CD4-positive, CD25-positive, alpha-beta regulatory T cell (primary cell): ENCODE measurements at places on chromosomes 7 and 10. TPM values are rescaled to one million over a fixed set of nuclear protein-coding genes. Genes with fewer than 3 reads are reported as not detected.
A peak's percentile ranks its signal among the peaks of the same experiment; 100 is the strongest.

- DNase-seq = no peak
- H3K27me3 ChIP-seq = no peaks in the 10 kb centered on the region
- no peaks in the 10 kb centered on the region for H3K4me1 ChIP-seq
- H3K36me3 ChIP-seq = no peaks in the 10 kb centered on the region
- H3K27ac ChIP-seq = no peak overlapping the region
Observed at GRCh38 chr7:136072447-136072846, 95.3 kb upstream of the MTPN start.

GRCh38 chr10:107492389-107492788 lies 327.9 kb upstream of the SORCS1 start:
- no peaks in the 10 kb centered on the region for H3K27me3 ChIP-seq
- no peak overlapping the region for H3K27ac ChIP-seq
- DNase-seq = no peak
- no peak overlapping the region for H3K4me3 ChIP-seq

DNA sequence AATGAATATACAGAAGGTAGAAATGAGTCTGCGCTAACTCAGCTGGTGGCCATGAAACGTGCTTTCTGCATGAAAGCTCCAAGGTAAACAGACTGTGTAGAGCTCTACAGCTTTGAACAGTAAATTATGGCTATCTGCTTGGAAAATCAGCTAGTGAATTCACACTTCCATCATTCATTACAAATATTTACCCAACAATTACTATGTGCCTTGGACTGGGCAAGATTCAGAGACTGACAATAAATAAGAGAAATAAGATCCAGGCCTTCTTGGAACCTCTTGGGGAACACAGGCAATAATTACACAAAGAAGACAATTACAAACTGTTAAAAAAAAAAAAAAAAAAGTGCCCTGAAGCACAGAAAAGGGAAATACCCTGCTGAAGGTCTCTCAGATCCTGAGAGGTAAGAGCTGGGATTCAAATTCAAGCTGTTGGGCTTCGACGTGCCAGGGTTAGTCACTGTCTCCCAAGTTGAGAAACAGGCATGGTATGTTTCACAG lies 15.8 kb downstream of the TSPAN12 start:
- H3K27ac ChIP-seq = no peak overlapping the region
- H3K4me3 ChIP-seq = no peak overlapping the region
- no peaks in the 10 kb centered on the region for H3K36me3 ChIP-seq
- H3K4me1 ChIP-seq = no peaks in the 10 kb centered on the region
- no peaks in the 10 kb centered on the region for H3K27me3 ChIP-seq
- DNase-seq = no peak

GRCh38 chr7:6654113-6654841 lies 17.2 kb downstream of the ZNF316 start:
- no peak overlapping the region for H3K4me3 ChIP-seq
- peaks cover 37% of the 10 kb centered on the region for H3K36me3 ChIP-seq
- no peak for DNase-seq

- H3K27me3 ChIP-seq = no peaks in the 10 kb centered on the region
- peaks cover 3% of the 10 kb centered on the region for H3K4me1 ChIP-seq
- no peak overlapping the region for H3K27ac ChIP-seq
Observed at GRCh38 chr7:7103343-7104313, 78.7 kb upstream of the C1GALT1 start.

- no peak for DNase-seq
- H3K36me3 ChIP-seq = no peaks in the 10 kb centered on the region
- no peaks in the 10 kb centered on the region for H3K27me3 ChIP-seq
- no peak overlapping the region for H3K27ac ChIP-seq
Observed at GRCh38 chr7:21326241-21326640, 101.6 kb upstream of the SP4 start.

DNA sequence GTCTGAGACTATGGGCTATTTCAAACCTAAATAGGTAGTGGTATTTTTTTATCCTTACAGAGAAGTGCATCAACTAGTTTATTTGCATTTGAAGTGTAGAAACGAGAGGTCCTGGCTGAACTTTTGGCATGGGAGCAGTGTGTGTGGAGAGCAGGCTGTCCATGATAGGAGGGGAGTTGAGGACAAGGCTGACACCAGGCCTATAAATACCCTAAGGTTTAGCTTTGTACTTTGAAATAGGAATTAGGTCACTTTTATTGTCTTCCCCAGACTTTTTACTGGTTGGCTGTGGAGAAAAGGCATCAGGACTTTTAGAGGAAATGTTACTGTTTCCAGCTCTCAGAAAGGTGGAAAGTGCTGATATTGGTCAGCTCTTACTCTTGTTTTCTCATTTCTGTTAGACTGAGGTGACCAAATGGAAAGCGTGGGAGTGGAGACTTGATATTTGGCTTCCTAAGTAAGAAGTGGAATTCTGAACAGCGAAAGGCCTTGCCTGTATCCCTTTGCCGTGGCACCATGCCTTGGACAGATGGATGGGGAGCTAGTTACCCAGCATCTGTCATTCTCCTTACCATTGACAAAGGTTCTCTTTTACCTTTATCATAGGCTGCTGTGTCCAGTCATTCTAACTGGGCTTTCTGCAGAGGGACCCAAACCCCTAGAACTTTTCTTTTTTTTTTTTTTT lies 46.0 kb downstream of the GBF1 start:
- H3K4me3 ChIP-seq = no peak overlapping the region
- H3K27ac ChIP-seq = no peak overlapping the region
- H3K4me1 ChIP-seq = no peaks in the 10 kb centered on the region

- no peak overlapping the region for H3K4me3 ChIP-seq
- H3K4me1 ChIP-seq = peaks cover 31% of the 10 kb centered on the region
- peaks cover 2% of the 10 kb centered on the region for H3K27me3 ChIP-seq
- H3K27ac ChIP-seq = no peak overlapping the region
- peak; percentile 77 for DNase-seq
- no peaks in the 10 kb centered on the region for H3K36me3 ChIP-seq
Observed at GRCh38 chr10:133329491-133330202, 7.0 kb downstream of the CALY start.

- no peaks in the 10 kb centered on the region for H3K36me3 ChIP-seq
- H3K4me3 ChIP-seq = no peak overlapping the region
- H3K27ac ChIP-seq = no peak overlapping the region
- no peak for DNase-seq
- peaks cover 5% of the 10 kb centered on the region for H3K4me1 ChIP-seq
Observed at GRCh38 chr7:29193316-29194205, 1.0 kb upstream of the CHN2 start.

DNA sequence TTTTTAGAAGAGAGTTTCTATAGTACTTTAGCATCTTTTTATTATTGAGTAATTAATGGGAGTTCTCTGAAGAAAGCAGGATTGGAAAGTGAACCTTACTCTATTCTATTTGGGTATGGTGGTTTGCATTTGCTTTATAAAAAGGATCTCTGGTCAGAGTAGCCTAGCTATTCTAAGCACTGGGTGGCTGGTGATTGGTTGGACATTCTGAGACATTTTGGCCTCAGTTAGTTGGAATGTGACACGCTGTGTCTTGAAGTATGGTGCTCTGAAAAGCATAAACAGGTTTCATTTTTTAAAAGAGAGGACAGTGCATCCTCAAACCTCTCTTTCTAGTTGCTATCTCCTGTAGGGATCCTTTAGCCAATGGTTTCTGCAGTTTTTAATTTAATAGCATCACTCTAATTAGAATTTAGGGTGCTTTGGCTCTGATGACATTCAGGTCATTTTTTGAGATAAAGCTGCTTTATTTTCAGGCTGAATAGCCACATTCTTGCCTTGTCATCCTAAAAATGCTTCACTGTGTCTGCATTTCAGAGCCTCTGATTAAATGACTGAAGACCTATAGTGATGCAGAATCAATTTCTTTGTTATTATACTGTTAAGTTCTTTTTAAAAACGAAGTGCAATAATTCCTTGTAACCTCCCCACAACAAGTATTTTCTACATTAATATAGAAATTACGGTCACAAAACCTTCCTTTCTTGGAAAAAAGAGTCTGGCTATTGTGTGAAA lies 20.6 kb downstream of the TMEM178B start:
- no peak for DNase-seq
- peaks cover 1% of the 10 kb centered on the region for H3K27me3 ChIP-seq
- H3K27ac ChIP-seq = no peak overlapping the region
- H3K4me3 ChIP-seq = no peak overlapping the region
- no peaks in the 10 kb centered on the region for H3K36me3 ChIP-seq
- no peaks in the 10 kb centered on the region for H3K4me1 ChIP-seq

- no peaks in the 10 kb centered on the region for H3K36me3 ChIP-seq
- no peak overlapping the region for H3K4me3 ChIP-seq
- no peak overlapping the region for H3K27ac ChIP-seq
- DNase-seq = no peak
- peaks cover 6% of the 10 kb centered on the region for H3K27me3 ChIP-seq
Observed at GRCh38 chr7:82445271-82445670, 1.7 kb upstream of the CACNA2D1 start.

- no peak for DNase-seq
- no peaks in the 10 kb centered on the region for H3K36me3 ChIP-seq
- no peak overlapping the region for H3K4me3 ChIP-seq
- H3K4me1 ChIP-seq = no peaks in the 10 kb centered on the region
Observed at GRCh38 chr7:50621206-50621605, 56.0 kb upstream of the DDC start.

DNA sequence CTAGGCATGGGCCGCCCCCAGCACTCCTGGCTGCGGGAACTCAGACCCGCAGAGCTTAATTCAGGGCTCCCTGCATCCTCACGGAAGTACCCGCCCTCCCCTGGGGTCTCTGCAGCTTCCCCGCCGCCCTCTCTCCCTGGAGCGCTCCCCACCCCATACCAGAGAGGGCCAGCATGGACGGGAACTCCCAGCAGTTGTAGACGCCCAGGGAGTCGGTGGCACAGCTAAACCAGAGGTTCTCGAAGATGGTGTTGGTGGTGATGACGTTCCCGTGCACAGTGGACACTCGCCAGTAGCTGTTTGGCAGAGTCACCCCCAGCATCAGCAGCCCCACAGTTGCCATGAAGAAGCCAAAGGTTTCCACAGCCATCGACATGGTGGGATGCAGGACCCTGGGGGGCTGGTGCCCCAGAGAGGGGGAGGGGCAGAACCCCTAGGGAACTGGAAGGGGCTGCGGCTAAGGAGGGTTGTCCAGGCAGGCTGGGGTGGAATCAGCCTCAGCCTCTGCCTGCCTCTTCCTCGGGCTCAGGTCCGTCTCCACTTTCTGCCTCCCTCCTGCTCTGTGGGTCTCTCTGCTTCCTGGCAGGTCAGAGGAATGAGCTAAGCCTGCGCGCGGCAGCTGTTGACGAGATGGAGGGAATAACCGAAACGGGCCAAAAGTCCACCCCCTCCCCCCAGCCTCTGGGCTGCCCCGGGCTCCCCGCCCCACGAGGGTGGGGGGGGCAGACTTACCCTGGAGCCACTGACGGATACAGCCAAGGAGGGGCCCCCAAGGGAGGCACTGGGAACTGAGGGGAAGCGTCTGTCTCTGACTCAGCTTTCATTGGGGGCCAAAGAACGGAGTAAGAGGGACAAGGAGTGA lies at the start of gene CLDN15:
TSS of gene CLDN15 (minus strand) at position 597 of the 862 bp plus-strand sequence. CDS start at position 376, 221 bp downstream.
- no peaks in the 10 kb centered on the region for H3K4me1 ChIP-seq
- peaks cover 20% of the 10 kb centered on the region for H3K36me3 ChIP-seq
- no peak within 1 kb of the TSS for H3K4me3 ChIP-seq
- H3K27me3 ChIP-seq = no peaks in the 10 kb centered on the region

GRCh38 chr7:1761097-1761496 lies 91.0 kb downstream of the ELFN1 start:
- no peaks in the 10 kb centered on the region for H3K4me1 ChIP-seq
- no peak for DNase-seq
- no peaks in the 10 kb centered on the region for H3K27me3 ChIP-seq
- H3K36me3 ChIP-seq = no peaks in the 10 kb centered on the region
- no peak overlapping the region for H3K4me3 ChIP-seq
- H3K27ac ChIP-seq = no peak overlapping the region

- H3K4me3 ChIP-seq = no peak overlapping the region
- H3K27me3 ChIP-seq = no peaks in the 10 kb centered on the region
- H3K27ac ChIP-seq = no peak overlapping the region
- H3K4me1 ChIP-seq = no peaks in the 10 kb centered on the region
Observed at GRCh38 chr7:152035817-152036216, 10.3 kb downstream of the GALNT11 start.

GRCh38 chr7:127256041-127256725 lies 3.4 kb upstream of the GRM8 start:
- peaks cover 24% of the 10 kb centered on the region for H3K4me1 ChIP-seq
- DNase-seq = no peak
- H3K27ac ChIP-seq = no peak overlapping the region
- peaks cover 21% of the 10 kb centered on the region for H3K27me3 ChIP-seq
- no peaks in the 10 kb centered on the region for H3K36me3 ChIP-seq

DNA sequence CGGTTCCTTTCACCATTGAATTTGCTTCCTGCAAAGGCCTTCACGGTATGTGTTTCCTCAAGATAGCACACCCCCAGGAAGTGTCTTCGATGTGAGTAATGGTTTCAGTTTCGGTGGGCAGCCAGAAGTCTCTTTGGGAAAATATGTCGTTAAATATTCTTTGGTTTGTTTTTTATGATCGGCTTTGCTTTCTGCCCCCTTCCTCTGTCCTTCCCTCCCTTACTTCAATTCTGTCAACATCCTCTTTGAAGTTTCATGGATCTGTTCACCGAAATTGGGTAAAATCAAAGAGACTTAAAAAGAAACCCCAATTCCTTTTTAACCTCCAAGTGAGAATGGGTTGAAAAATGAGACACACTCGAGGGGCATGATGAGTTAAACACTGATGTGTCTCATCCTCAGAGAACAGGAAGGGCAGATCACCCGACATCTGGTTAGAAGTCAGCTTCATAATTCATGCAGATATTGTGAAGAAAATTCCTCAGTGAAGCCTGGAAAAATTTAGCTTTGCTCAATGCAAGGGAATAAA lies 170.8 kb upstream of the HABP2 start:
- H3K27ac ChIP-seq = peak overlapping the region; percentile 33
- peaks cover 2% of the 10 kb centered on the region for H3K27me3 ChIP-seq
- no peaks in the 10 kb centered on the region for H3K4me1 ChIP-seq
- no peaks in the 10 kb centered on the region for H3K36me3 ChIP-seq
- peak; percentile 69 for DNase-seq

GRCh38 chr10:113891476-113891875 lies 37.0 kb downstream of the NHLRC2 start:
- H3K36me3 ChIP-seq = peaks cover 25% of the 10 kb centered on the region
- H3K27me3 ChIP-seq = no peaks in the 10 kb centered on the region
- H3K4me3 ChIP-seq = no peak overlapping the region
- no peak for DNase-seq
- no peaks in the 10 kb centered on the region for H3K4me1 ChIP-seq
- H3K27ac ChIP-seq = no peak overlapping the region

DNA sequence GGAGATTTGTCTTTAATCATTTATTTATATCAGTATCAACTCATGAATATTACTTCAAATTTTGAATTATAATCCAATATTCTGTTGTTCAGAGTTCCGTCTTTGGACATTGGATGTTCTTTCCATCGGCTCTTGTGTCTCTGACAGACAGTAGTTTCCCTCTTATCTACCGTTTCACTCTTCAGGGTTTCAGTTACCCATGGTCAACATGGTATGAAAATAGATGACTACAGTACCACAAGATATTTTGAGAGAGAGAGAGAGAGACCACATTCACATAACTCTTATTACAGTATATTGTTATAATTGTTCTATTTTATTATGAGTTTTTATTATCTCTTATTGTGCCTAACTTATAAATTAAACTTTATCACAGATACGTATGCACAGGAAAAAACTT lies 6.8 kb downstream of the SHTN1 start:
- no peak for DNase-seq
- H3K27ac ChIP-seq = no peak overlapping the region
- no peaks in the 10 kb centered on the region for H3K4me1 ChIP-seq
- no peaks in the 10 kb centered on the region for H3K36me3 ChIP-seq

- no peaks in the 10 kb centered on the region for H3K36me3 ChIP-seq
- H3K4me1 ChIP-seq = no peaks in the 10 kb centered on the region
- no peak overlapping the region for H3K27ac ChIP-seq
- DNase-seq = no peak
Observed at GRCh38 chr10:86199041-86199440, 167.6 kb downstream of the GRID1 start.

The AGAP4 gene
- polyA plus RNA-seq = 0.88 TPM

The NUDT13 gene
- 0.49 TPM for polyA plus RNA-seq

The GPAM gene
- polyA plus RNA-seq = 1.7 TPM
